ENCODE measurements at places on chromosomes 2 and 18.

DNA sequence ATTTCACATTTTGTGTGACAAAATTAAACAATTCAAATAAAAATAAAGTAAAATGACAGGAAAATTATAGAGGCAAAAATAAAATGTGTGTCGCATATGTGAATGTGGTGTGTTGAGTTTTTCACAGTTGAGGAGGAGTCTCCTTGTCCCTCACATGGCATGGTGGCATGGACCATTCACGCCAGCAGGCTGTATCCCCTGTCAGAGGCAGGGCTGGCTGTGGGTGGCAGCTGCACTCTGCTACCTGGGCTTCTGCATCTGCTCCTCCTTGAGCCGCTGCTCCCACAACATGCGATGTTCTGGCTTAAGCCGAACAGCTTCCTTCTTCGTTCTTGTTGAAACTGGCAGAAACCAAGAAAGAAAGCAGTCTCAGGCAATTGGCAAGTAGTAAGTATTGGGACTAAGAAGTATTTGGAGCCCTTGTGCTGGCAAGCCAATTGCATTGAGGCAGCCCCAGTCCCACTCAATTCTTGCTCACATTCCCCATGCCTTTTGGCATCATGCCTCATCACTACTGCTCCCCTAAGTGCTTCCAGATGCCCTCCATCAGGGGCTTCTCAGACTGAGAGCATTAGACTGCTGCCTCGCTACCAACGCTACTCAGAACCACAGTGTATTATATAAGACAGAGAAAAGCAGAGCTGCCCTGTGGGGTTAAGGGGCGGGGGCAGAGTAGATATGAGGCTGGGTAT is 177.9 kb upstream of the NABP1 start:
- no peak for DNase-seq

- no peak for DNase-seq
These were observed 58.3 kb downstream of the CCDC150 start for GRCh38 chr2:196697825-196698224.

GRCh38 chr2:11644293-11644692 is 25.7 kb downstream of the NTSR2 start:
- DNase-seq: no peak

- DNase-seq: no peak
These were observed 643.6 kb upstream of the DDX18 start for GRCh38 chr2:117170897-117171296.

- DNase-seq: no peak
These were observed 58.3 kb upstream of the DTNA start for GRCh38 chr18:34651586-34652369.

GRCh38 chr2:8249141-8249540 is 432.7 kb upstream of the ID2 start:
- DNase-seq: no peak

DNA sequence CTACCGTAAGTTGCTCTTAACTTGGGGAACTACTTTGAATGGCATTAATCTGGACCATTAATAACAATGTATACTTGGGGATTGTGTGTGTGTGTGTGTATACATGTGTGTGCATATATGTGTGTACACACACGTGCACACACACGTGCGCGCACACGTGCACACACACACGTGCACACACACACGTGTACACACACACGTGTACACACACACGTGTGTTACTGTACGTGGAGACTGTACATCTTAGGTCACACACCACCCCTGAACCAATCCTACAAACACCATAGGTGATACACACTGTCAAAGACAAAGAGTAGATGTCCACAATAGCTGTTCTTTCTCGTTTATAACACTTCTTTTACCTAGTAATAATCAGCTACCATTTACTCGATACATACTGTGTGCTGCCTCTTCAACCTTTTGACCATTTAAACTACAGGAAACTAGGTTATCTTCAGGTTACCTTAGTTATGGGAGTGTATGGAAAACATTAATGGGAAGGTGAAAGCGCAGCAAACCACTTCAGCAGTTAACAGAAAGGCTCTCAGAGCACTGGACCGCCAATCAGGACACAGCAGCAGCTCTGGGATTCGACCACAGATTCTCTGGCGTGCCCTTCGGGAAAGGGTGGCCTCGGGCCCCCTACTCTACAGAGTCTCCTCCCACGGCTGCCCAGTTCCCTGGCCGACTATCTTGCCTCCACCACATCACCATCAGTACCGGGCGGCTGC is 894 bp upstream of the GCC2 start:
- DNase-seq: no peak

- DNase-seq: no peak
These were observed 52.8 kb upstream of the CTAGE1 start for GRCh38 chr18:22470248-22471235.

DNA sequence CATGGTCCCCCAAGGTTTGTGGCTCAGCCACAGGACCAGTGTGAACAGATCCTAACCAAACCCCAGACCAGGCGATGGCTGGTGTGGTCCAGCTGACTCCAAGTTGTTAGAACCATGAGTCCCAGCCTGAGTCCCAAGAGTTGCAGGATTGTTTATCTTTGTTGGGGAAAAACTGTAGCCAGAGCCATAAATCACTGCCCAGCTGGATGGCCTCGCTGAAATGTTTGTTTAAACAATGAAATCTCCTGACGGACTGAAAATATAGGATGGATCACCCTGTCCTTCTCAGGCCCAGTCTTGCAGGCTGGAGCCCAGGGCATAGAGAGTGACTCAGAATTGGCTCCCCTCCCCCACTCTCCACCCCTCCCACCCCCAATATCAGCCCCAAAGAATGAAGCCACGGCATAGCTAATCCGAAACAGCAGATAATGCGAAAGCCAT is 36.4 kb downstream of the PKDCC start:
- no peak for DNase-seq

DNA sequence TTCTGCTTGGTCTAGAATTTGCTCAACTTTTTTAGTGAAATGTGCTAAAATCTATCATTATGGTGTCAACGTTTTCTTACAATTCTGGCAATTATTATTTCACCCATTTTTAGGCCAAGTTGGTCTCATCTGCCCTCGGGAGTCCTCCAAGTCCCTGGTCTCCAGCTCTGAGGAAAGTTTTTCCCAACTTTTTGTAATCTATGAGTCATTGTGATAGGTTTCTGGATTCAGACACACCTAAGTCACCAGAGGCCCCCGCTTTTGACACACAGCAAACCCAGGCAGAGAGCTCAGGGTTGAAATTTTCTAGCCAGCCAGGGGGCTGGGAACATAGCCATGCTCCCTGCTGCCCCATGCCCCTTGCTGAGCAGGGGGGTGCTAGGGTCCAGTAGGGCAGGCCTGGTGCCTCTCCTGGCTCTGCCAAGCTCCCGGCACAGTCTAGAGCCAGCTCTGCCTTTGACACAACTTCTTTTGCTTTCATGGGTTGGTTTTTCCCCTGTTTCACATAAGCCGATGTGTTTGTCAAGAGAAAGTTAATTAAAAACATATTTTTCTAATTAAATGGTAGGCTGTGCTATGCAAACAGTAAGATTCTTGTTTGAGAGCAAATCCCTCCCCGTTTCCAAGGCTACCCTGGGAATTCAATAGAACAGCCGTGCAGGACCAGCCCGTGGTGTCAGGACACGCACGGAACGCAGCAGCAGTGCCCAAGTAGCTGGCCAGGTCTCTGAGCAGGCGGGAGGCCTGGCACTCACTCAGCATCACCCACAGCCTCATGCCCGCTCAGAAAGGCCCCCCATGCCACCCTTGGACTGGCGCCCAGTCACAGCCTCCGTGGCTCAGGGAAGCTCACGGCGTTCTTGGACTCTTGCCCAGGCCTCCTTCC is 25.5 kb upstream of the SNED1 start:
- no peak for DNase-seq

Data from activated T-helper 1 cell treated with Interleukin-2 at 50 U/mL for 16 hours (primary cell).